ENCODE measurements at places on chromosomes 1 and 21.

DNA sequence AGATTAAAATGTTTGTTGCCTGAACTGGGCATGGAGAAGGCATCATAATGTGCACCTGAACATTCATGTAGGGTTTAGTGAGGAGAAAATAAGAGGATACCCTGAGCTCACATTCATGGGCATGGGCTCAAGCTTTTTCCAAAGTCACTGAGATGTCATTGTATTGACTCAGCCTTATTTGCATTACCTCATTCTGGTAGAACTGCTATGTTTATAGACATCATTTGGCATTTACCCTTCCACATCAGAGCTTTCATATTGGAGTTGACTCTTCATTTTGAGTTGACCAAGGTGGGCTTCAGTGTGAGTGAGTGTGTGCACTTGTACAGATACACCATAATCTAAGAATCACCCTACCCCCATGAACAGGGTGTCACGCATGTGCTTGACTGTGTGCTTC is 143.2 kb downstream of the PBX1 start:
- DNase-seq, result no peak

GRCh38 chr1:193567937-193568336 is 381.5 kb upstream of the B3GALT2 start:
- DNase-seq, result no peak

- no peak for DNase-seq
Observed at GRCh38 chr1:75745276-75745675, 20.8 kb downstream of the ACADM start.

DNA sequence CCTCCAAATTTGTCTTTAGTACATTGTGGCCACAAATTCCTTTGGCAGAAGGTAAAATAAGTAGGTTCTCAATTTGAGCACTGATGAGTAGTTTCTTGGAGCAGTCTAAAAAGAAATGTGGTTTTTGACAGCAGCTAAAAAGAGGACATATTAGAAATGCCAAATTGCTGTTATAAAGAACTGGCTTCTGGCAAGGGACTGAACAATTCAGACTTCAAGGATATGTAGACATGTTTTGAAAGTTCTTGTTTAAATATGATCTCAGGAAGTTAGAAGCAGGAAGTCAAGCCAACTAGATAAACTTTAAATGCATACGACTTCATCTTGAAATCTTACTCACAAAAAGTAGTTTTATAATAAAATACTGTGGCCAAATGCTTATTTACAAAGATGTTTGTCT is 18.8 kb downstream of the C1orf52 start:
- DNase-seq, result no peak

DNA sequence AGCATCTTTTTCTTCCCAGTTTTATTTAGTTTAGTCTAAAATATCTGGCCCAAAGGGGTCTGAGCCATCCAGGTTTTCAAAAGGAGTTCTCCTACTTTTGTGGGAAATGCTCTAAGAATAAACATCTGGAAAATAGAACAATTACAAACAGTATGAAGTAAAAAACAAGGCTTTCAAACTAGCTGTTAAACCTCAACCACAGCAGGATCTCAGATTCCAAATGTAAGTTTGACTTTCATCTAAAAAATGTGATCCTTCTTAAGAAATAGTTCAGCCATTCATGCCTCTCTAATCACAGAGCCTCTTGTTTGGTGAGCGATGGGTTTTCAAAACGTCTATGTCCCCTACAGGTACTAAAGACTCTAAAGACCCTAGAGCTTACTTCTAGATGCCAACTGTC is 413.5 kb downstream of the DUSP10 start:
- no peak for DNase-seq

DNA sequence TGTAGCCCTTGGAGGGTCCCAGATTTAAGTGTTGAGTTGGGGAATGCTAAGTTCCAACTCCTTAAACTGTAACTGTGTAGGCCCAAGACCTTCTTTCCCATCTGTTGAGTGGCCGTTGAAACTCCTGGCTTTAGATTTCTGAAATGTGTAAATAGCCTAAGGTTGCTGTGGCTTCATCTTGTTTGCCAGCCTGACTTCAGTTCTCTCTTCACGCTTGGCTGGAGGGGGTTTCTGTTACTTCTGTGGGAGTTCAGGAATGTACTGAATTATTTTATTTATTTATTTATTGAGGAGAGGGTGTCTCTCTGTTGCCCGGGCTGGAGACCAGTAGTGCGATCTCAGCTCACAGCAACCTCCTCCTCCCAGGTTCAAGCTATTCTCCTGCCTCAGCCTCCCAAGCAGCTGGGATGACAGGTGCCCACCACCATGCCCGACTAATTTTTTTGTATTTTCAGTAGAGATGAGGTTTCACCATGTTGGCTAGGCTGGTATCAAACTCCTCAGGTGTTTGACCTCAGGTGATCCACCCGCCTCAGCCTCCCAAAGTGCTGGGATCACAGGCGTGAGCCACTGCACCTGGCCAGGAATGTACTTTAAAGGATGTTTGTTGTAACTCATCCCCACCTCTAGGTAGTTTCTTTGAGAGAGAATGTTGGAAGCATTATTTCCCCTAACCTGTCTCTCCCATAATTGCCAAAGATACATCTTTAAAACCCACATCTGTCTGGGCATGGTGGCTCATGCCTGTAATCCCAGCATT is 5.9 kb downstream of the TTC39A start:
- DNase-seq, result no peak

GRCh38 chr1:57321776-57322175 is 102.1 kb downstream of the DAB1 start:
- DNase-seq, result no peak

DNA sequence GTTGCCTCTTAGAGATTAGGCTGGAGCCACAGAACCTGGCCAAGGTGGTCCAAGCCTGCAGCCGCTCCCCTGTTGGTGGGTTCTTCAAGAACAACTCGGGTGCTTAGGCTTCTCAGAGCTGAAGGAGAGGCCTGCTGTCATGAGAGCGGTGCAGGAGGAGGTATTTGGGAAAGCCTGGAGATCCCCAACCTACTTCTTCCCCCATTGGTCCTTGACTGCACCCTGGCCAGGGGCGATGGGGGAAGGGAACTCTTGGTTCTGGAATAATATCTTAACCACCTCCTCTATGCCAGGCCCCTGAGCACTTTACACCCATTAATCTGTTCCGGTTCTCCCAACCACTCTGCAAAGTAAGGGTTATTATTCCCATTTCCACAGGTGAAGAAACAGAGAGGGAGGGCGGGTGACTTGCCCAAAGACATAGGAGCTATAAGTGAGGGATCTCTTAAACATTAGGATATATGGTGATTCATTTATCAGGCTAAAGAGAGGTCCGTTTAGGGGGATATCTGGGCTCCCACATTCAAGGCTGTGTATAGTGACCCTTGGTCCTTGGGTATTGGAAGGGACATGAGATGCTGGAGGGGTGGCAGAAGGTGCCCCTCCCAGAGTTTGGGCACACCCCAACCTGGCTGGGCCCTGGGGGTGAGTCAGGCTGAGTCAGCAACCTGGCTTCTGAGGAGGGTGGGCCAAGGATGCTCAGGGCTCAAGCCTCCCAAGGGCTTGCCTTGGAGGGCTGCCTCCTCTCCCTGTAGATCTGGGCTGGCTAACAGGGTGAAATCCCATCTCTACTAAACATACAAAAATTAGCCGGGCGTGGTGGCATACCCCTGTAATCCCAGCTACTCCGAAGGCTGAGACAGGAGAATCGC is 5.2 kb downstream of the TRNP1 start:
- no peak for DNase-seq

GRCh38 chr1:23804183-23804835 is 3.8 kb upstream of the GALE start:
- DNase-seq, result no peak

- no peak for DNase-seq
Observed at GRCh38 chr1:15757575-15758342, 836 bp upstream of the FBLIM1 start.
